ENCODE measurements at places on chromosomes 4 and X.

- no peak for DNase-seq
Observed at GRCh38 chr4:185190306-185190856, 13.4 kb downstream of the CFAP97 start.

GRCh38 chrX:44480591-44480990 is 62.1 kb downstream of the FUNDC1 start:
- no peak for DNase-seq

- DNase-seq = peak; percentile 58
Observed at GRCh38 chrX:22296871-22297270, 24.2 kb downstream of the CBLL2 start.

DNA sequence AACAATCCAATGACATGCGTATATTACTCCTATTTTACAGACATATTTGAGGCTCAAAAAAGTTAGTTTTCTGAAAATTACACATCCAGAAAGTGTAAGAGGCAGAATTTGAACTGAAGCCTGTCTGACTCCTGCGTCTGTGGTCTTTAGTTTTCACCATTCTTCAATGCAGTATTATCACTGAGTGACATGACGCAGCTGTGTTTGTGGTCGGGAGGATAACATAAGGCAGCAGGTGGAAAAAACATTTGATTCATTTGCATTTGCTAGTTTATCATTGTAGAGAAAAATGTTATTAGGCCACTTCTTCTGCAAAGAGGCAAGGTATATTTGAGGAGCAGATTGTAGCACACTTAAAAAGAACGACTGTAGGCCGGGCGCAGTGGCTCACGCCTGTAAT is 186.7 kb downstream of the TENM3 start:
- DNase-seq = no peak

DNA sequence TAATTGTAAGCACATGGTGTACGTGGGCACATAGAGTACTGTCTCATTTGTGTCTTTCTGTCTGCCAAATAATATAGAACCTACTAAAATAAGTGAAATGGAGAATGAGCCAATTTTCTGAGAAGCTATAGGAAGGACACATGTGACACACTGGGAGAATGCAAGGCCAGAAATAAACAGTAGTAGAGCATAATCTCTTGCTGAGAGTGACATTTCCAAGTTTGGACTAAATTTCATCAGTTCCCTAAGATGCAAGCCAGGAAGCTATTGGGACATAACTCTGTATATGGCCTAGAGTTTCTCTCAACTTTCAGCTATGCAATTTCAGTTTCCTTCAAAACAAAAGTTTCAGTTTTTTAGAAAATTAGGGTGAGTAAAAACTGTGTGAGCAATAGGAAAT is 638.7 kb downstream of the PCDH18 start:
- peak; percentile 3 for DNase-seq

DNA sequence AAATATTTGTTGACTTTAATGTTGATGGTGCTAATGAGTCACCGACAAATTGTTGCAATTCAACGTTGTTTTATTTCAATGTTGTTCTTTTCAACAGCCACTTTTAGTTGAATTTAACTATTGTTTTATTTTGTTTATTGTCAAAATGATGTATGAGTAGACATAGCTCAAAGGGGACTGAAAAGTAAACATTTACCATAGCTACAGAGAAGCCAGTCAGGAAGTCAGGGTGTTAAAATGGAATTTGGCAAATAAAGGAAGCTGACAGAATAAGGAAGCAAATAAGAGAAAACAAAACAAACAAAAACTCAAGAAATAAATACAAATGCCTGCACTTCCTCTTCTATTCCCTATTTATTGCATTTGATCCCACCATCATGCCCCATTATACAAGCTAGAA is 648.4 kb upstream of the HTR2C start:
- DNase-seq = no peak

- DNase-seq = peak; percentile 72
Observed at GRCh38 chr4:154738426-154738825, 5.4 kb upstream of the LRAT start.

- no peak for DNase-seq
Observed at GRCh38 chr4:133596459-133596858, 447.4 kb downstream of the PCDH10 start.

DNA sequence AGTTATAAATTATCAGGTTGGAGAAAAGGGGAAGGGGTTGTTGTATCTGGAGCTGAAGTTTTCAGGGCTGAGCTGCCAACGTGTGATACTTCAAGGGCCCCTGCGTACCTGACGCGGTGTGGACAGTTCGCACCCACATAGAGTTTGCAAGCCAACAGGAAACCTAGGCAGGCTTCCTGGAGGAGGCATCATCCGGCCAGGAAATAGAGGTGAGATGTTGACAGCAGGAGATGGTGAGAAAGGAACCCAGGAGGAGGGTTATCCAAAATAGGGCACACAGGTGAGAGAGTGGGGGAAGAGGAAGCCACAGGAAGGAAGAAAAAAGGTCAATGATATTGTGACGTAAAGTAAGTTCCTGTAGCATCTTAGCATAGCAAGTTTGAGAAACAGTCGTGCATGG is 127.2 kb downstream of the DHRSX start:
- no peak for DNase-seq

DNA sequence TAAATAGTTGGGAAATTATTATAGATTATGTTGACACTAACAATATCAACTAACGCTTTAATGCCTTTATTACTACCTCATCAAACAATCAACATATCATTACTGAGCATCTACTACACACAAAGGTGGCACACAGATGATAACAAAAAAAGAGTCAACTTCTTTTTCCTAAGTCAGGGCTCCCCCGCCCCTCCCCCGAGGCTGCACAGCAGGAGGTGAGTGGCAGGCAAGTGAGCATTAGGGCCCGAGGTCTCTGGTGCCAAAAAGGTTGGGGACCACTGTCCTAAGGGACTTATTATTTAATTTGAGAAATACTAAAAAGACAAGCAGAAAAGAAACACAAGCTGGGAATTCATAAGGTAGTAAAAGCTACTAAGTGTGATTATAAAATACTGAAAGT is 50.3 kb upstream of the MCF2 start:
- no peak for DNase-seq

GRCh38 chrX:24055043-24055356 is 244 bp downstream of the EIF2S3 start:
- DNase-seq = no peak

GRCh38 chr4:59339631-59340030 is 1860.5 kb upstream of the ADGRL3 start:
- no peak for DNase-seq
